ENCODE measurements at places on chromosomes 7 and 10.

- no peak for DNase-seq
These were observed 43.3 kb downstream of the POLR1F start for GRCh38 chr7:19665399-19666008.

DNA sequence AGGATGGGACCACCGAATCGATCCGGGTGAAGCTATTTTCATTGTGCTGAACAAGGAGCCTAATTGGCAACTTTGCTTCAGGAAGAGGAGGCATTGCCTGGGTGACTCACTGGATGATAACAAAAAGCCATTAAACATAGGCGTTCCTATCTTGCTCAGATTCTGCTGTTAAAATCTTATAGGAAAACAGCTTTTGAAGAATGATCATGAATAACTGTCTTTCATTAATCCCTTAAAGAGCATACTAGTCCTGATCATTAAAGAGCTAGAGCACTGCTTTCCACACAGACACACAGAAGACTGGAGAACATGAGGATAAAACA is 174.2 kb upstream of the IMMP2L start:
- no peak for DNase-seq

DNA sequence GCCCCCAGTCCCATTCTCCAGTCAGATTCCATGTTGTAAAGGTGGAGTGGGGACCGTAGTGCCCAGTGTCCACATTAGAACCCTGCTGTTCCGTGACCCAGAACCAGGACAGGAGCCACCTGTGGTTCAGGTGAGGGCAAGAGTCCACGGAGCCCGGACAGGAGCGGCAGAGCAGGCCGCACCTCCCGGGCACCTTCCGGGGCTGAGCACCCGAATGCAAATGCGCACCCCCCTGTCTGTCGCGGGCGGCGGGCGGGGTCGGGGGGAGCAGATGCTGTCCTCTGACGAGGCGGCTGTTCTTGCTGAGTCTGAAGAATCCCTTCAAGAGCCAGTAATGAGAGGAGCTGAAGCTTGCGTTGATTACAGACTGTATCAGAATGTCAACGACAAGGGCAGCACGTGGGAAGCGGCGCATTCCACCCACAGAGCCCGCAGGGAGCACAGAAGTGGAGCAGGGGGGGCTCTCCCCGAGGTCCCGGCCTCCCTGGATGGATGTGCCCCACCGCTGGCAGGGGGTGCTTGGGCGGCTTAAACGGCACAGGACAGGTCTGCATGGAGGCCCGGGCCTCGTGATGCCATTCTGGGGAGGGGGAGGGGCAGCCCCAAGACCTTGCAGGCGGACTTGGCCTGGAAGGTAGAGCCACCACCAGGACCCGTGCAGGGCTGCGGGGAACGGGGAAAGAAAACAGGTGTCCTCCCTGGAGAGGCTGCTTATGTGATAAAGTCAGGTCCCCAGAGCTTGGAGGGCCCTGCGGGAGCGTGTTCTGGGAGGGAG is 407.5 kb upstream of the RNF32 start:
- no peak for DNase-seq

GRCh38 chr10:133489816-133490588 is 36.3 kb downstream of the SCART1 start:
- no peak for DNase-seq

DNA sequence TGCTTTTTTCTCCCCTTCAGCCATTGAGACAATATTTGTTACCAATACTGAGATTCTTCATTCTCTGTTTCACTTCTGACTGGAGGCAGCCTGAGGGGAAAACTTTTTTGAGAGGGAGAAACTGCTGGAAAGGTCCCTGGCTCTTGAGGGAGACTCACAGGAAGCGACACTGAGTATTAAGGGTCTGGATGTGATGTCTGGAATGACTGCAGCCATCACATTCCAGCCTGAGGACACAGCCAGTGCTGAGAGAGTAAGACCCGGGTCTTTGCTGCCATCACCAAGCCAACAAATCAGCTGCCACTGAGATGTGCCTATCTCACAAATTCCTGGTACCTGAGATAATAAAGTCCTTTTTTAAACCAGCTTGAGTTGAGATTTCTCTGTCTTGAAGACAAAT is 157.4 kb downstream of the DPY19L1 start:
- no peak for DNase-seq

DNA sequence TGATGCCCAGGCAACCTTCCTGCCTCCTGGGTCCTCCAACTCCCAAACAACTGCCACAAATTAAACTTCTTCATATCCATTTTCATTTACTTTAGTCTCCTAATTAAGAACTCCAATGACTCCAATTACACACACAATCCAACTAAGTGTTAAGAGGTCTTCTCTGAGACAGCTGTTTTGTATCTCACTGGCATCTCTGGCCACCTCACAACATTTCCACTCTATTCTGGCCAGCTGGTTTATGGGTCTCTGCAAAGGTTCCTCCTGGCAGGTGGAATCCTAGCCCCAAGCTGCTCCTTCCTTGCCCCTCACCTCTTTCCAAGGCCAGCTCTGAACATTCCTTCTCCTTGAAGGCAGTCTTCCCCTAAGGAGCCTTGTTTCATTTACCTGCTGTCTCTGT is 123.1 kb upstream of the HPS1 start:
- DNase-seq = no peak

DNA sequence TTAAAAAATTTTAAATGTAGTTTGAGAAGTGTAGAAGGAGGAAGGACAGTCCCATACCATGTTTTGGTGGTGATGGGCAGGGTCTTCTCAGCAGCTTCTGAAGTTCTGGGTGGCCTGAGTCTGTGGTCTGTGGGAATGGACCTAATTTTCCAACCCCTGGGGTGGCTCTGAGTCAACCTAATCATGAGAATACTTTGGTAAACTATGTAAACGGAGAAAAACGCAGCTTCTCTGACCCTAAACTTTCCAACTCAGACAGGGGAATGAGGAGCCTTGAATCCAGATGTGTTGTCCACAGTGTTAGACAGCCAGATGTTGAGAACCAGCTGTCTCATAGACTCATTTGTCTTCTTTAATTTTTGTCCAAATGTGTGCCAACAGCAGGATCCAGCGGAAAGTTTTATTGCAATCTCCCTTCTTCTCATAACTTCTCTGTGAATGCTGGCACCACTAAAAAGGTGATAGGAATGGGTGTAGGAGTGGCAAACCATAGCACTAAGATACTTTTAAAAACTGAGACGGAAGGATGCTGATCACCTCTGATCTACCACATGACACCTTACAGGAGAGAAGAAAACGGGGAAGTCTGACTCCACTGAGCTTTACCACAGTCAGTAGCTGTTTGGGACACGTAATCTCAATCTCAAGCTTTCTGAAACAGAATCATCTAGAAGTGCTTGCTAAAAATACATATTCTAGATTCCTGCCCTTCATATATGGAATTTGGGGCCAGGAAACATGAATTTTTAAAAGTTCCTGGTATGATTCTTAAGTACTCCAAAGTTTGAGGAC is 90.5 kb upstream of the PHYHIPL start:
- no peak for DNase-seq

DNA sequence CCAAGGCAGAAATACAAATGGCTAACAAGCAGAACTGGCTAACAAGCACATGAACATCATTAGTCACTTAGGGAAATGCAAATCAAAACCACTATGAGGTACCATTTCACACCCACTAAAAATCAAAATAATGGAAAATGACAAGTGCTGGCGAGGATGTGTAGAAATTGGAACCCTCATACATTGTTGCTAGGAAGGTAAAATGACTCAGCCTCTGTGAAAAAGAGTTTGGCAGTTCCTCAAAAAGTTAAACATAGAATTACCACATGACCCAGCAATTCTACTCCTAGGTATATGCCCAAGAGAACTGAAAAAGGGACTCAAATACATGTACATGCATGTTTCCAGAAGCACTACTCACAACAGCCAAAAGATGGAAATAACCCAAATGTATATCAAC is 52.8 kb upstream of the ANAPC16 start:
- no peak for DNase-seq

DNA sequence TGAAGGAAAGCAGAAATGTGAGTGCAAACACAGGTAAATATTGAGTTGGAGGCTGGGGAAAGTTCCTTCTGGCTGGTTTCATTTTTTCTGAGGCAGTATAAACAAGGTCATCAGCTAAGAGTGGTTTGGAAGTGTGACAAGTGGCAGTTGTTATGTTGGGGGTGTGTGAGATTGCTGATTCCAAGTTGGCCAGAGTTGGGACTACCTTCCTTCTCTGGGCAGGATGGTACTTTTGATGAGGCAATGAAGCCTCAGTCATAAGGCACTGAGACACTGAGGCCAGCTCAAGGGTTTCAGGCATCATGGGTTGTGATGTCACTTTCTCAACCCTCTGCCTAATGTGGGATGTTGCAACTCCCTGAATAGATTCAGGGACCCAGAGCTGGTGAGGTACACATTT is 8.2 kb upstream of the PTTG1IP2 start:
- DNase-seq = no peak

- no peak for DNase-seq
These were observed 110.2 kb downstream of the MYO3A start for GRCh38 chr10:26044141-26044749.

GRCh38 chr7:37510043-37510634 is 61.5 kb upstream of the ELMO1 start:
- no peak for DNase-seq

DNA sequence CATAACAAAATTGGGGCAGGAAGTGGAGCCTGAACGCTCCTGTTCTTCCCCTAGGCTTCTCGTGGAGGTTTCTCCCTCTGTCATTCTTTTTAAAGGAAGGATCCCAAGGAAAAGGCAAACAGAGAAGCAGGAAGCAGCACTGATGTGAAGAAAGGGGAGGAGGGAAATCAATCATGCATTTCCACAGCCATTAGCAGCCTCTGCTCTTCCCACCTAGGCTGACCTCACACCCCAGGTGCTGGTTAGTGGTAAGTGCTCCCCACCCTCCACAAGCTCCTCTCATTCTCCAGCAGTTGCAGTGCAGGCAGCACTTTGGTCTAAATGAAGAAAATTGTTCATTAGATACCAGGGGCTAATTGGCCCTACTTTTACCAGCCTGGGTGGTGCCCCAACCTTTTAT is 2.6 kb downstream of the CRHR2 start:
- no peak for DNase-seq

- DNase-seq = no peak
These were observed 585.8 kb downstream of the KCNMA1 start for GRCh38 chr10:77051837-77052236.

DNA sequence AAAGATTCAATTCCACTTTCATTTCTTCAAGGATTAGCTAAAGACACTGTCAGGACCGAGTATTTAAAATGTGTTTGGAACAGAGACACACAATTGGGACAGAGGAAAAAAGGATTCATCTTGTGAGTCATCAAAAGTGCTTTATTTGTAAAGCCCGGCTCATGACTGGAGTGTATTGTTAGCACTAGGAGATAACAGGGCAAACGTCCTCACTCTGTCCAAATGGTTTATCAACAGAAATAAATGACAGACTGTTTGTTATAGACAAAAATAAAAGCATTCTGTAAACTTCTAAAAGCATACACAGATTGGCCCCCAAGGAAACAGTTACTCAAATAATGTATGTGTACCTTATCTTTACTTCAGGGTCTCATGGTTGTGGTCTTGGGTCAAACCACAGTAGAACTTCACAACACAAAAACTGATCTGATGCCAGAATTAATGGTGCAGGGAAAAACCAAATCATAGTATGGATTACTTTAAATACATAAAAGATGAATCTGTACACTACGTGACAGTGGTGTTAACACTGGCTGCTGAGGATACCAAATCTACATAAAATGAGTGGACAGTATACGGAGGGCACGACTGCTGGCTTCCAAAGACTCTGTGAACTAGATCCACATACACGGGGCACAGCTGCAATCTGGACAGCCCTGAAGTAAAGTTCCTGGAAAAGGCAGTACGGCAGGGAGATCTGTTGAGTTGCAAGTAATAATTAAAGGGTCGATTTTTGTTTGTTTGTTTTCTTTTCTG is 179.4 kb downstream of the PIP4K2A start:
- DNase-seq = no peak

GRCh38 chr7:6637544-6638229 is 569 bp downstream of the ZNF316 start:
- no peak for DNase-seq

- DNase-seq = no peak
These were observed 85.8 kb downstream of the CALD1 start for GRCh38 chr7:134865001-134865845.

DNA sequence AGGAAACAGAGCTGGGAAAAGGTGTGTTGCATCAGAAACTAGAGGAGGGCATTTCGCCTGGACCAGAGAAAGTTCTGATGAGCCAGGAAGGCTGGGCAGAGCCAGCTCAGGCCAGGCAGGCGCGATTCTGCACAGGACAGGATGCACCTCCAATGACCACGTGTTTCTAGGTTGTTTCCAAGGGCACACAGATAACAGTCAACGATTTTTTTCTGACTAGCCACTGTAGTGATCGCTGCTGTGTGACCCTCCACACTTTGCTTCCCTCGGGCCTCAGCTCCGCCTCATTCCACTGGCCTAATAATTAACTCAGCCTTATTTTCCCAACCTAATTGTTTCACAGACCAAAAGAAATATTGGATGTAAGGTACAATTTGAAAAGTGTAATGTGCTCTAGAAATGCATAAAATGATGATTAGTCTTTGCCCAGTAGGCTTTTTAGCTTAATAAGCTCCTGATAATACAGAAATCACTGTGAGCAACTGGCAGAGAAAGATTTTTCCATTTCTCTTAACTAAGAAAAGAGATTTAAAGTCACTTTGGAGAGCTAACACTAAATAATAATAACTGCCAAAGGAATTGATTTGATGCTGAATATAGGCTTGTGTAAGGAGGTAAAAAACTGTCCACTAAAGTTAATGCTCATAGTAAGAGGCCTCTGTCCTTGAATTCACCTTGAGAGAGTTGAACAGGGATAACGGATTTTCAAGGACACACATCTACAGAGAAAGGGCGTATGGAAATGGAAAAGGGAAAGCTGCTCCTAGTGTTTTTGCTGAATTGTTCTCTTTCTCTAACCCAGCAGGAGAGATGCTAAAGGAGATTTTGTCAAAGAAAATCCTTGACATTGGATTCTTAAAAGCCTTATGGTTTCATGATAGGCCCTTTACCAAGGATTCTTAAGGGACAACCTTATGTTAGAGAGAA is 291.0 kb upstream of the C7orf33 start:
- DNase-seq = no peak

DNA sequence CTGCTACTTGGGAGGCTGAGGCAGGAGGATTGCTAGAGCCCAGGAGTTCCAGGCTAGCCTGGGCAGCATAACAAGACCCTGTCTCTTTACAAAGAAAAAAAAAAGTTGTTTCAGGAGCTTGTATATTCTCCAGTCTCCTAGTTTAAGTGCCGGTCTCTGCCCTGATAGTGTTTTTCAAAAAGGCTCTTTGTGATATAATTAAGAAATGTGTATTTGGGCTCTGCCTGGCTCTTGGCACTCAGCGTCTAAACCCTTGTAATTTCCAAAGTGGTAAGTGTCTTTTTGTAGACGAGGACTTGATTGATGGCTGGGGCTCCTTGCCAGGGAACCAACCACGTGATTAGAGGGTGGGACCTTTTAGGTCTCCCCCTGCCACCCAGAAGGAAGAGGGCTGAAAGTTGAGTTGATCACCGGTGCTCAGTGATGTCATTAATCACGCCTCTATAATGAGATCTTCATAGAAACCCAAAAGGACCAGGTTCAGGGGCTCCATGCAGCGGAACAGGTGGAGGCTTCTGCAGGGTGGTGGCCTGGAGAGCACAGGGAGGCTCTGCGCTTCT is 4.4 kb downstream of the EIF3B start:
- DNase-seq = no peak

Data from NCI-H187 treated with DMSO at 0.1 percent for 48 hours (cell line).